Ammon's horn (tissue), 1 donor: ENCODE measurements at places on chromosomes 11 and 22.
A peak's percentile ranks its signal among the peaks of the same experiment; 100 is the strongest.

GRCh38 chr11:78441956-78442355 is 24.3 kb upstream of the GAB2 start:
- no peak for DNase-seq

DNA sequence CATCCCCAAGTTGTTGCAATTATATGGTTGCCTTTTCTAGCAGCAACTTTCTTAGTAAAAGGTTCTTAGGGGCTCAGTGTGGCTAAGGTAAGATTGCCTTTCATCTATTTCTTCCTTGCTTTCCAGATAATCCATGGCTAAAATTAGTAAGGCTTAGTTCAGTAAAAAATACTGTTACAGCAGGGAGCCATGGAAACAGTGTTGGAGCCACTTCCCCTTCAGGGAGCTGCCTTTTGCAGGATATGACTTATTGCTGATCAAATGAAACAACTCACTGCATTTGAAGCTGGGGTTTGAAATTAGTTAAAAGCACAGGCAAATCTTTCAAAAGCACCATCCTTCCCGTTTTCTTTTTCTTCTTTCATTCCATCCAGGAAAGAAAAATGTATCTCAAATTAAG is 184.3 kb downstream of the C11orf87 start:
- peak; percentile 56 for DNase-seq

DNA sequence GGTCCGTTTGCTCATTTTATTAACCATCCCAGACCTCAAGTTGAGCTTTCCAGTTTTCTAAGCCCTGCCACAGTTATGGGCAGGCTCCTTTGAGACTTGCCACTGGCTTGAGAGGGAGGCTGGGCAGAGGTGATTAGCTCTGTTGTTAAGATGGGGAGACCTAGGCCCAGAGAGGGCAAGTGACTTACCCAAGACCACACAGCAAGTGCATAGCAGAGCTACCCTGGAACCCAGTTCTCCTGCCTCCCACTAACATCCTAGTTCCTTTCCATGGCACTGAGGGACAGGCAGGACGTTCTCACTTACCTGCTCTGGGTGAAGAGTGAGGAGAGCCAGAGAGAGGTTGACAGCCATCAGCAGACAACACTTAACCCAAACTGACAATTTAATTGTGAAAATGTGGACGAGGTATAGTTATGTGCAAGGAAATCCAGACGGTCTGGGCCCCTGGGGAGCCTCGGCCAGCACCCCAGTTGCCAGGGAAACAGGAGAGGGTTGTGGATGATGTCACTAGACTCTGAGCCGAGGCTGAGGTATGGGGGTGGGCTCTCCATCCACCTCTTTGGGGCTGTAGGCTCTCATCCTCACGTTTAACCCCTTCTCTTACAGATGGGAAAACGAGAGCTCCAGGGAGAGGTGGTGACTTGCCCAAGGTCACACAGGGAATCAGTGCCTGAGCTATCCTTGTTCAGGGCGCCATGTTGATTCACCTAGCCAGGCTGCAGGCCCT is 12.3 kb upstream of the WNT11 start:
- no peak for DNase-seq

DNA sequence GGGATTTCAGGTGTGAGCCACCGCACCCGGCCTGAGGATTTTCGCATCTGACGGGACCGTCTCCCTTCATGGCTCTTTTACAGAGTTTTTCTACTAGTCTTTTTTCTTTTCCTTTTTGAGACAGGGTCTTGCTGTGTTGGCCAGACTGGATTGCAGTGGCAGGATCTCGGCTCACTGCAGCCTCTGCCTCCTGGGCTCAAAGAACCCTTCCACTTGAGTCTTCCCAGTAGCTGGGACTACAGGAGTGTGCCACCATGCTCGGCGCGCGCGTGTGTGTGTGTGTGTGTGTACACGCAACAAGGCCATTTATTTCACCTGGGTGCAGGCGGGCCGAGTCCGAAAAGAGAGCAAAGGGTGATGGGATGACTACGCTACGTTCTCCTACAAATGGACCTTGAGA is 10.9 kb downstream of the SERHL2 start:
- DNase-seq = no peak

- peak; percentile 58 for DNase-seq
Observed at GRCh38 chr11:70826541-70827335, 425.6 kb downstream of the SHANK2 start.

- no peak for DNase-seq
Observed at GRCh38 chr11:2929531-2929949, 320 bp upstream of the PHLDA2 start.

DNA sequence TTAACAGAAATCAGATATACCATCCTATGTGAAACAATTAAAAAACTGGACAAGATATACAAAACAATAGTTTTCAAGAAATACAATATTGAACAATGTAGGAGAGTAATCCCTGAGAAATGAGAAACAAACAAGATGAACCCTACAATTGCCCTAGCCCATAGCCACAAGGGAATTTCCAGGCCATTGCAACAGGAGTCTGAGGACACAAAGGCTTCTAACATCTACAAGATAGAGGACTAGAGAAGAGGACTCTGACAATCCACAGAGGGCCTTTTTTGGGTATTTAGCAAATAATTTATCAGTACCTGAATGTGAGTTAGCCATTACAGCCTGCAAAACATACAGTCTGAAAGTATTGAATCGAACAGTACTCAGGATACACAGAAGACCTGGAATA is 251.7 kb downstream of the GRM5 start:
- no peak for DNase-seq

DNA sequence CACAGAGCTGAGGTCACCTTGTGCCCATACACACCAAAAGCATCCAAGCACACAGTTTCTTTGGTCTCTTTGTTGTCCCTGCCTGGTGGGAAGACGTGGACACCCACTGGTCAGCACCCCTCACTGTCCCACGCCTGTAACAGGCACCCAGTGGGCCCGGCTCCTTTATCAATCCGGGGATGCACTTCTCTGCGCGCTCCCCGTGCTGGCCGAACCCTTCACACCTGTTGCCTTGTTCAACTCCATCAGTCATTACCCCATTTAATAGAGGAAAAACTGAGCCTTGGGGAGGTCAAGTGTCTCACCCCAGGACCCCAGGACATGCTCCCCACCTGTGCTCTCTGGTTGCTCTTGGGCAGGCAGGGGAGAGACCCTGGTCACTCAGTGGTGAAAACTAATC is 49.7 kb upstream of the FGF3 start:
- DNase-seq = no peak

- no peak for DNase-seq
Observed at GRCh38 chr11:43222215-43222614, 89.6 kb upstream of the API5 start.

DNA sequence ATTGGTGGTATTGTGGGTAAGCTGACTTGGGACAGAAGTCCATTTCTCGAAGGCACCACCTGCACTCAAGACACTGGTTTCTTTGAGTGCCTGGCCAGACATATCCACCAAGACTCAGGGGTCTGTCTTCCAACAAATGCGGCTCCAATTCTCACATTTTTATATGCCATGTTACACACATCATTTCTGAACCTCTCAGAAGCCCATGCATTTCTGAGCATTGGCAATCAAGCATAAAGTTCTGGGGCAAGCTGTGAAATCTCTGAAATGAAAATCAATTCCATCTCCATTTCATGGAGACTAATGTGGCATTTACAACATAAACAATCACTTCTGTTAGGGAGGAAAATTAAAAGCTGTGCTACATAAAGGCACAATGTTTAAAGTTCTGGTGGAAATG is 243.7 kb downstream of the KIRREL3 start:
- no peak for DNase-seq

GRCh38 chr11:22169833-22170232 is 23.1 kb upstream of the ANO5 start:
- no peak for DNase-seq

GRCh38 chr11:1025410-1026162 is 10.9 kb downstream of the MUC6 start:
- DNase-seq = no peak

DNA sequence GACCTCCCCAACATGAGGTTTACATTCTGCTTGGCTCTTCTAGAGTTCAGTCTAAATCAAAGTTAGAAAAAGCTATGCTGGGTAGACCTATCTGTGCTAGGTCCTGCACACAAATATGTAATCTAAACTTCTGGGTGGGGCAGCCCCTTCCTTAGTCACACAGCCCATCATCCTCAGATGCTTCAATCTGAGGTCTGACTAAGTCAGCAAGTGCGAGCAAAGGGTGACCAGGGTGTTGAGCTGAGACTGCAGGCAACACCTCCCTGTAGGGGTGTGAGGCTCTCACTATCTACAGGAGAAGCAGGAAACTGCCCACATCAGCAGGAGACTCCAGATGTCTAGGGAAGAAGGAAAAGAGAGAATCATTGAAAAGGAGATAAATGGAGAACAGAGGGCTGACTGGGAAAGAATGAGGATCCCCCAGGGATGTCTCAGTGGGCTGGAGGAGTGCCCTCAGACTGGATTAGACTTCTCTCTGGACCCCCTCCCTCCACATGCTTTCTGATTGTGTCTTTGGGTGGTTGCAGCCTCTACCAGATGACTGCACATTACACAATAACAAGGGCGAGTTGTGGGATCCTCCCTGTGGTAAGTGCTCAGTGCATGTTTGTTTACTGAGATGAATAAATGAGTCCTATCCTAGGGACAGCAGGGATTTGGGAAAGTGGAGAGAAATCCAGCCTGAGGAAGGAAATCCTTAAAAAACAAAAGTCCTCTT is 266.2 kb upstream of the PLET1 start:
- DNase-seq = no peak

DNA sequence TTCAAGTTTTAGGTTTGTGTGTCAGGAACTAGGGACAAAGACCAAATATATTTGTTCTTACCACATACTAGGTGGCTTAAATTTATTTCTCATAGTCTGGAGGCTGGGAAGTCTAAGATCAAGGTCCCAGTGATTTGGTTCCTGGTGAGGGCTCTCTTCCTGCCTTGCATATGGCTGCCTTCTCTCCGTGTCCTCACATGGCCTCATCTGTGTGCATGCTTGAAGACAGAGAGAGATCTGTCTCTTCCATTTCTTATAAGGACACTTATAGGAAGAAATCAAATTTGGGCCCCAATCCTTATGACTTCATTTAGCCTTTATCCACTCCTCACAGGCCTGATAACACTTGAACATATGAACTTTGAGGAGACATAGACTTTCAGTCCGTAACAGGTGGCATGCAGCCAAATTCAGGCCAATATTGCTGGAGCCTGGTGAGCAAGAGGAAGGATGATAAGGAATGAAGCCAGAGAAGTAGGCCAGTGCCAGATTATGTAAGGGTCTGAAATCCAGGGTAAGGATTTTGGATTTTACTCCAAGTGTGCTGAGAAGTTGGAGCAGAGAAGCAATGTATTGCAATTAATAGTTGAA is 35.1 kb downstream of the TTC17 start:
- no peak for DNase-seq

DNA sequence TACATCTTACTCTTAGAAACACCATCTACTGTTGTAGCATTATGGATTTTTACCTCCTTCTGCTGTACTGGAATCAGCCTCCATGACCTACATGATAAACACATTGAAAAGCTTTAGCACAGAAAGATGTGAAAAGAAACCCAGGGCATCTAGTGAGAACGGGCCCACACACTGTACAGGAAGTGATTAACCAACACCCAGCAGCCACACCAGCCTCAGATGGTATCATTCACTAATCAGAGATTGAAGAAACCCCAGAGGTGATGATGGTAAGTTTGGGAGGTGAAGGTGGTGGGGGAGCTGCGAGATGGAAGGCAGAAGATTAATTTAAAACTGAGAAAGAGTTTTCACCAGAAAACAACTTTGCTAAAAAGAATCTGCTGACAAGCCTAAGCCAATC is 46.1 kb downstream of the RASSF10 start:
- DNase-seq = no peak

DNA sequence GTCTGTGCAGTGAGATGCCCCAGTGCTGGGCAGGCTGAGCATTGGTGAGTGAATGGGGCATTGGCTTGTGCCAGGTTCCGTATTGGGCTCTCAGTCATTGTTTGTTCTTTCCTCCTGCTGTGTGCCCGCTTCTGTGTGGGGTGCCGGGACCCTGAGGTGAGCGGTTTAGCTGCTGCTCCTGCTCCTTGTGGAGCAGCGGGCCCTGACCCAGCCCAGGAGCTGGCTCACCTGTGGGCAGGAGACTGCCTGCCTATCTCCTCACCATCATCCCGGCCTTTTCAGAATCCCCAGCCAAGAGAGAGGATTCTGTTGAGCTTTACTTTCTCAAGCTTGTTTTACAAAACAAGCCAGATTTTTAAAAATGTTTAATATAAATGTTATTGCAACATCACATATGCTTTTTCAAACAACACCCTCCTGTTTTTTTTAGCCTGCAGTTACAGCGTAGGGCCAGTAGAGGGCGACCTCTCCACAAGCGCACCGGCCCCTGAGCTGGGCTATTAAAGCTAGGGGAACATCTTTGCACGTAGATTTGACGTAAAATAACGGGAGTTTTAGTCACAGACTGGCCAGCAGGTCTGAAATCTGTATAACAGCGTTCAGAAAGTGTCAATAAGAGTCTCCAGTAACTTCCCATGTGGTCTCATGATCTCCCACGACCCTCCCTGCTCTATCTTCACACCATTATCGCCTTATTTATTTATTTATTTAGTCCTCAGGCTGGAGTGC is 25.1 kb upstream of the RELT start:
- peak; percentile 76 for DNase-seq

DNA sequence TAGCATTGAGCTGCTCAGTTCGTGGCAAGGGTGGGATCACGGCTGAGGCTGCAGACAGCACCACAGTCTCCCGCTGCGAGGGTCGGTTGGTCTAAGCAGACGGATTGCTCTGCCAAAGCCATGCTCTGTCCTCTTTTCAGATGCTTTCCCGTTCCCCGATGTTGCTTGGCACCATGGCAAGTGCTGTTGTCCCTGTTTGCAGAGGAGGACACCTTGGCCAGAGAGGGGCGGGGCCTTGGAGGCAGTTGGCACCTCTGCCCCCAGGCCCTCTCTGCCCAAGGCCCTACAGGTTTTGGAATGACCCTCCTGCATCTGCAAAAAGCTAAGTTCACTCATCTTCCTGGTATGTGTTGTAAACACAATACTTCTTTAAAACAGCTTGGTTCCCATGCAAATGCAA is 11.6 kb downstream of the CCDC157 start:
- no peak for DNase-seq

GRCh38 chr22:48535868-48536540 is 1291.7 kb downstream of the BRD1 start:
- DNase-seq = no peak

DNA sequence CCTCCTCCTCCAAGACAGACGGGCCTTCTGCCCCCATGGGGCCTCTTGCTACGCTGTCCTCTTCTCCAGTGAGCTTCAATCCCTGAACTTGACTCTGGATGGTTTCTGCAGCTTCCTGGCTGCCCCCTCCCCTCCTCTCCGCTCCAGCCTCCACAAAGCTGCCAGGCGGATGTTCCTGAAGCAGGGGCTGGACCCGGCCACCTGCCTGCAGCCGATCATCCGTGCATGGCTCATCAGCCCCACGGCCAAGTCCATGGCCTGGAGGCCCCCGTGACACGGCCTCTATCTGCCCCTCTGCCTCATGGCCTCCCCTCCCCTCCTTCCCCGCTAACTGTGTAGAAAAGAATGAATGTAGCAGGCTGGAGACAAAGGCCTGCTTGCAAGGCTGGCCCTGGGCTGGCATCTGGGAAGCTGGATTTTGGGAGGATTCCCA is 6.8 kb upstream of the SUN2 start:
- peak; percentile 42 for DNase-seq

DNA sequence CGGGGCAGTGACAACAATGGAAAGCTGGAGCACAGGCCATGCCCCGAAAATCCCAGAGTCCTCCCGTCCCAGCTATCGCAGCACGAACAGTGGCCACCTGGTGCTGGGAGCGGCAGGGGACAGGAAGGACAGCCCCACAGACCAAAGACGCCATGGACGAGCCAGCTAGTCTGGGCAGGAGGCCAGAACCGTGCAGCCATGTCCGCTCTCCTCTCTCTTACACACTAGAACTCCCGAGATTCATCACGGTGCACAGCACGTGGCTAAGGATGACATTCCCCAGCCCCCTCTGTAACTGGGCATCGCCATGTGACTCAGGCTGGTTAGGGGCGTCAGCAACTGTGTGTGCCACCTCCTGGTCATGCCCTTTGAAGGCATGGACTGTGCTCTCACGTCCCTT is 4.6 kb downstream of the CDPF1 start:
- DNase-seq = peak; percentile 61
